ENCODE measurements at places on chromosomes 2 and 18. TPM values are rescaled to one million over a fixed set of nuclear protein-coding genes. Genes with fewer than 3 reads are reported as not detected.

GRCh38 chr2:11796190-11797171, 50.0 kb downstream of the LPIN1 start:
- DNase-seq = no peak

The CFAP65 gene
- total RNA-seq = not detected

- DNase-seq = no peak
These were observed 390.3 kb downstream of the GPD2 start for GRCh38 chr2:156826341-156826933.

The RNPEPL1 gene
- total RNA-seq = 16.2 TPM

DNA sequence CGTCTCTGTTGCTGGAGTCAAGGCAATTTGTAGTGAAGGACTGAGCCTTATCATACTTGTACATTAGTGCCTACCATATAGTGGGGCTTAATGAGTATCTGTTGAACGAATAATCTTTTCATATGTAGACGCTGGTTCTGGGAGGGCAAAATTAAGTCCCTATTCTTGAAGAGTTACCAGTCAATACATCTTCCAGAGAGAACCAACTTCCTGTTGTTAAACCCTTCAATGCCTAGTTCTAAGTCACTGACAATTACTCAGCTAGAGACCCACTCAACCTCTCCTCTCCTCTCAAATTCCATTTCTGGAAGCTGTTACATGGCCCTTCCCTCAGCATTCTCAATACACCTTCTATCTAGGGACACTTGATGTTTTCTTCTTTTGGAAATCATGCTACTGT, 1.1 kb upstream of the MOB4 start:
- no peak for DNase-seq

All from dermis microvascular lymphatic vessel endothelial cell (primary cell).